ENCODE measurements at places on chromosomes 5 and 9.

- no peak for DNase-seq
These were observed 212.4 kb upstream of the C9orf72 start for GRCh38 chr9:27785714-27786100.

DNA sequence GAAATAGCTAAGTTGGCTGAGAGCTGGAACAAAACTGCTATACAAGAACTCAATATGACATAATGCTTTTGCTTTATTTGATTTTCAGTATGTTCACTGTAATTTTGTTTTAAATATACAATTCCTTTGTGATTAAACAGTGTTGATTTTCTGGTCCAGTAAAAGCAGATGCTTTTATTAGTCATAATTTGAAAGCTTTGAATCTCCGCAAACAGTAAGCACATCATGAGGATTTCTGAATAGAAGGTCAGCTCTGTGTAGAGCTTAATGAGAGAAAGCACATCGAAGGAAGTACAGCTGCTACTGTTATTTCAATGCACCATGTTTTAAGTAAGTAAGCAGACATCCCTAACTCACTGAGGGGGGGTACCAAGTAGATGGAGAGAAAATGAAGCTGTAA, 701.3 kb upstream of the ACO1 start:
- no peak for DNase-seq

- no peak for DNase-seq
These were observed 316.3 kb downstream of the GABRB2 start for GRCh38 chr5:161230221-161230620.

- no peak for DNase-seq
These were observed 182.4 kb upstream of the ATP10B start for GRCh38 chr5:161034451-161034850.

DNA sequence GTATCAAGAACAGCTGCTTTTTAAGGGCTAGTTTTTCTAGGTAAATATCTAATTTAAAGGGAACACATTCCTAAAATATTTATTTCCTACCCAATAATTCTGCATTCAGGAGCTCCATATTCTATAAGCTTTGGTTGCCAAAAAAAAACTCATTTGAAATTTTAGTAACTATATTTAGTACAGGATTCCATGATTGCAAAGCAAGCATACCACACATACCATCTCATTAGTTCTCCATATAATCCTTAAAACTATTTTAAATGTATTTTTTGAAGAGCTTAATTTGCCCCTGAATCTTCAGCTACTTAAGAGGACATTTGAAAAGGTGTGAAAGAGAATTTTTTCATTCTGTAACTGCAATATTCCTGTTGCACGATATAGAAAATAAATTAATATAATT, 877.0 kb downstream of the NR2F1-AS1 start:
- no peak for DNase-seq

DNA sequence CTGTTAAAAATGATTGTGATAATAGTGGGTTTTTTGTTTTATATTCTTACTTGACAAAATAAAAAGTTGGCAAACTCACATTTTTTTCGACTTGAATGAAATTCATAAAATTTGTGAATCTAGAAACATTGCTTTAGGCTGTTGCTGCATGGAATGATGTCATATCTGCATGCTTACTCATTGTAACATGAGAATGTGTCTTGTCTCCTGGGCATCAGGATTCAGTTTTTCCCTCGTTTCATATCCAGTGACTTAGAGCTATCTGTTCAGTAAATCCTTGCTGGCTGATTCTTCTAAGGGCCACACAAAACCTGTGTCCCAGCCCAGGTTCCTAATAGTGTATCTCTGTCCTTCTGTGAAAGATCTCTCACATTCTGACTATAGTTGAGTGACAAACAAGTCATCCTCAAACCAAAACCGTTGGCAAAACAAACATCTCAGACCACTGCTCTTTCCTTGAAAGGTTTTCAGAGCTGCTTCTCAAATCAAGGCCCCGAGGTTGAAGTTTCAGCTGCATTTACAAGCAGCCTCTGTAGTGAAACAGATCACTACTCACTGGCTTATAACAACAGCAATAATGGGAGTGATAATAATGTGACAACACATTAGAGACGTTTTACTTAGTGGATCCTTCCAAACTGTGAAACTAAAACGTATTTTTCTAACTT, 95.0 kb downstream of the NPR3 start:
- DNase-seq, result no peak

GRCh38 chr9:38019731-38020130, 49.3 kb downstream of the SHB start:
- no peak for DNase-seq

GRCh38 chr9:135663857-135664256, 748 bp downstream of the LCN9 start:
- DNase-seq, result no peak

DNA sequence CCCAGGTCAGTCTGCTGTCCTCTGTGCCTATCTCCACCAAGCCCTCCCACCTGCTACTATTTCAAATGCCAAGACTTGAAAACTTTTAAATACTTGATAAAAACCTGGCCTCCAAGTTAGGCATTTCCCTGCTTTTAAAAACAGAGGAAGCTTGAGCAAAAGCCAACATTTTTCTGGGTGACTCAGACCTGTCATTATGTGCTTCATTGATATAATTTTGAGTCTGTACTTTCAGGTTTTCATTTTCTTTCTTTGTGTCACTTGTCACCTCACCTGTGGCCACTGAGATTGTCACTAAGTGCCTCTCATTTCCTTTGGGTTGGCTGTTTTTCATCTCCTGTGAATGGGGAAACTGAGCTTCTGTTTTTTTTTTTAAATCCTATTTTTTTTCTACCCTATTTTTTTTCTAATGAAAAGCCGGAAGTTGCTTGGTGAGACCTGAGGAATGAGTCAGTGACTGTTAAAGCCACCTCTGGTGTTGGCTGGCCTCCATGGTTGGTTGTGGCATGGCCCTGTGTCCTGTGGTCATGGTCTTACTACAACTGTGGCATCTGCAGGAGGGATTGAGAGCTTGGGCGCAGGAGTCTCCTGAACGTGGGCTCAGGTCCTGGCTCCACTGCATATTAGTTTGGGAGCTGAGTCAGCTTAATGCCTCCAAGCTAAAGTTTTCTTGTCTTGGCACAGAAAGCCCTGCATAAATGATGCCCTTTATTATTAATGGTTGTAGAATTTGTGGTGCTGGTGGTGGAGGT, 56.7 kb downstream of the ARHGAP26 start:
- peak; percentile 19 for DNase-seq

- DNase-seq, result no peak
These were observed 174.6 kb downstream of the ADAMTS6 start for GRCh38 chr5:65307088-65307487.

DNA sequence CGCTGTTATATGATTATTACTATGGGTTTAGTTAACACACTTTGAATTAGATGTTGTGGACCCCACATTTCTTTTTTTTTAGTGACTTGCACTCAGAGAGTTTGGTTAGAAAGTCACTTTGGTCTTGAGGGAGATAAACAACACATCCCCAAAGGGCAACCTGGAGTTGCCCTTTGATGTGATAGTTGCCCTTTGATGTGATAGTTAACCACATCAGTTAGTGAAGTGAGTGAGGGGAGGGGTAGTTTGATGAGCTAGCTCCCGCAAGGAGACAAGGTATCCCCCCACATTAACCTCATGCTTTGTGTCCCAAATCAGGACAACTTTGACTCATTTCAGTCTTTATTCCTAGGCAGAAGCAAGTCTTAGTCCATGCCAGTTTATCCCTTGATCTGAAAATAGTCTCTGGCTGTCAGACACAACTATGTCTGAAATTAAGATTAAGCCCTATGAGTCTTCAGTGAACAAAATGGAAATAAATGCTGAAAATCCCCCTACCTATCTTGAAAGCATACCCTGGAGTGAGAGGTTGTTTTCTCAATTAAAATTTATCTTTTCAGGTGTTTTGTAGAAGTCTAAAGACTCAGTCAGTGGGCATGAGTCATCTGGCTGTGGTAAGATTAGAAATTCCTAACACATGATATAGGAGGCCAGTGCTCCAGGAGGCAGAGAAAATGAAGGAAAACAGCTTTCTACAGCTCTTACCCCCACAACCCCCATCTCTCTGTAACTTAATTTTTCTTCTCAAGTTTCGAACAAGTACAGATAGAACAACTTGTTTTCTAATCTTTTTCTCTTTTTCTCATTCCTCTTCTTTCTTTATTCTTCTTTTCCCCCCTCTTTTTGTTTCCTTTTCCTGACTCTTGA, 208.9 kb upstream of the DMRTA1 start:
- no peak for DNase-seq

GRCh38 chr5:8081179-8081578, 212.2 kb downstream of the MTRR start:
- DNase-seq, result no peak

GRCh38 chr9:83355729-83356151, 182.5 kb downstream of the FRMD3 start:
- no peak for DNase-seq

GRCh38 chr9:94928691-94929368, 202.3 kb downstream of the AOPEP start:
- no peak for DNase-seq

DNA sequence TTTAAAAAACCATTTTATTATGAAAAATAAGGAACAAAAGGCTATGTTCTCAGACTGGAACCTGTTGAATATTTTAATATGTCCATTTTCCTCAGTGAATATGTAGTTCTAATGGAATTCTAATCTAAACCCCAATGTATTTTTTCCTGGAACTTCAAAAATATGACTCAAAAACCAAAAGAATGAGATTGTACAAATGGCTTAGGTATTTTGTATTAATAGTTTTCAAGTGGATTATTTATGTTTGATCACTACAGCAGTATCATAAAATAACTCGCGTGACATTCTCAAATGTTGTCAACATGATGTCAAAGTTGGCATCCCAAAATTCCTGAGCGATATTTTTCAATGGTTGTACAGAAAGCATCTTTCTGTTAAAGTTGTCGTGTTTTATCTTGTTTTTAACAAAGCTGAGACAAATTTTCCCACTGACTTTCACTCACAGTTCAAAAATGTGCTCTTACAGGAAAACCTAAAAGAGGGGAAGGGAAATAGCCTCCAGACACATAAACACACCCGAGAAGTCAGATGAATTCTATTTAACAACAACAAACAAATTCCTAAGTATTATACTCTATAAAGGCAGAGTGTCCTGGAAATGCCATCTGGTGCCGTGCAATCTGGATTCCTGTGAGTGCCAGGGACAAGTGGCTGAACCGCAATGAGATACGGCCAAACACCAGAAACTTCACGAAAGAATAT, 68.1 kb upstream of the TAS2R1 start:
- no peak for DNase-seq

- no peak for DNase-seq
These were observed 41.9 kb upstream of the TNFAIP8 start for GRCh38 chr5:119313658-119314605.

DNA sequence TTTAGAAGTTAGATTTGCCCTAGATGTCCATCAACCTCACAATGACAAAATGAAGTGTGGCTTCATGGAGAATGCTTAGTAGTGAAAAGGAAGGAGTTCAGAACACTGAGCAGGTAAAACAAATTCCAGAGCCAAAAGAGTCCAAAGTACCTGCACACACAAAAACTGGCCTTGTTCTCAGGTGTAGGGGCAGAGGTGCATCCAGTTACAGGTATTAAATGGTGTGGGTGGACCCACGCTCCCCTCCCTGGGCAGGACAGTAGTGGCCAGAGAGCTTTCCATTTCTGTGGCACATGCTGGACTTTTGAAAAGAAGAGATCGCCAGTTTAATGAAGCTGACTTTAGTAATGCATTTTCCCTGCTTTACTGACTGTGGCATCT, 47.2 kb downstream of the SECISBP2 start:
- DNase-seq, result no peak

DNA sequence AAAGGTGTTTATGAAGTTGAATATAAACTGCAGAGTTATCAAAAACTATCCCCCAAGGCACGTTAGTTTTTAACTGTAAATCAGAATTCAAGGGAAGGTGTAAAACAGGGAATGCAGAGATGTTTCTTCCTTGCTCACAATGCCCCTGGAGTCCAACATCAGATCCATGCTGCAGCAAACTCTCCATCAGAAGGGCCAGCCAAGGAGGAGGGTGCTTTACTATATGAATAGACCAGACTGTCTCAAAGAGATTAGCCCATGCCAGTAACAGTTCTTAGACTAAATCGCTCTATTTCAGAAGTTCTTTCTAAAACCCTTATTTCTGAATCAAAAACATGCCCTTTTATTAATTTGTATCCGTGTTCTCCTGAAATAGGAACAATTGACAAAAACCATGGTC, 362.8 kb upstream of the RPS23 start:
- no peak for DNase-seq

- DNase-seq, result no peak
These were observed 129.6 kb upstream of the CNTLN start for GRCh38 chr9:17005056-17005823.

DNA sequence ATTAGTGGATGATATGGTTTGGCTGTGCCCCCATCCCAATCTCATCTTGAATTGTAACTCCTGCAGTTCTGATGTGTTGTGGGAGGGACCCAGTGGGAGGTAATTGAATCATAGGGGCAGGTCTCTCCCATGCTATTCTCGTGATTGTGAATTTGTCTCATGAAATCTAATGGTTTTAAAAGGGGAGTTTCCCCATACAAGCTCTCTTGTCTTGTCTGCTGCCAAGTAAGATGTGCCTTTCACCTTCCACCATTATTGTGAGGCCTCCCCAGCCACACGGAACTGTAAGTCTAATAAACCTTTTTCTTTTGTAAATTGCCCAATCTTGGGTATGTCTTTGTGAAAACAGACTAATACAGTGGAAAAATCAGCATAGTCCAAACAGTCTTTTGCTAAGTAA, 235.5 kb downstream of the TMEM161B start:
- DNase-seq, result no peak

- no peak for DNase-seq
These were observed 276.0 kb upstream of the RGMB start for GRCh38 chr5:98497418-98497817.

DNA sequence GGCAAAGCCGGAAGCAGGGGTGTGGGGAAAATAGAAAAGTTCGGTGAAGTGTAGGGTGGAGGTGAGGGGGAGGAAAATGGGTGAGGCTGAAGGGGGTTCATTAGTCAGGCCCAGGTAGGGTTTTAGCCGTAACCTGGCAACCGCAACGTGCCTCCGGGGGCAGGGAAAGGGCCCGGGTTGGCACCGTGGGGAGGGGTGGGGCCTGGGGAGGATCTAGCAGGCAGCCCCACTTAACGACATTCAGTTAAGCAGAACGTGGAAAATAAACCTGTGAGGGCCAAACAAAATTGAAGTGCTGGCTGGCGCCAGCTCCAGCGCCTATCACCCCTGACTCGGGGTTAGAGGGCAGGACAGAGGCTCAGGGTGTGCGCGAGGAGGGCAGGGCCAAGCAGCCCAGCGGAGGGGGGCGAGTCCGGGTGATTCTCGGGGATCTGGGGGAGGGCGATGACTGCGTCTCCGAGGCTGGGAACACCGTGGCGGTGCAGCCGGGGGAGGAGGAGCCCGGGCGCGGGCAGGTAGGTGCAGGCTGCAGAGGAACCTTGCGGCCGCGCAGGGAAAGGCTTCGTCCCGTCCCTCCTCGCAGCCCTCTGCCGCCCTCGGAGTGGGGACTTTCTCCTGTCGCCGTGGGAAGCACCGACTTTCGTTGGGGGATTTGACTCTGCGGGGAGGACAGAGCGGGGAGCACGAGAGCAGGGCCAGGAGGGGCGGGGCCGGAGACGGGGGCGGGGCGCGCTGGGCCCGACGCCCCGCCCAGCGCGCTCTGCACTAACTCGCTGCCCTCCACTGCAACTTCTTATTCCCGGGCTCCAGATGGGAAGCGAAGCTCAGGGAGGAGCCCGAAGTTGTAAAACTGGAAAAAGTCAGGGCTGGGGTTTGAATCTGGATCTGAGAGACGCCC, 5.1 kb downstream of the RGS14 start:
- peak; percentile 41 for DNase-seq

- DNase-seq, result no peak
These were observed 306.8 kb downstream of the ZNF608 start for GRCh38 chr5:124439609-124440008.

GRCh38 chr9:137759117-137759516, 118.5 kb upstream of the CACNA1B start:
- no peak for DNase-seq

GRCh38 chr9:78982849-78983248, 588.9 kb upstream of the TLE4 start:
- DNase-seq, result no peak

Measured in activated CD8-positive, alpha-beta memory T cell treated with anti-CD3 and anti-CD28 coated beads for 4 hours (primary cell).